ENCODE measurements at places on chromosomes 3 and 15.

DNA sequence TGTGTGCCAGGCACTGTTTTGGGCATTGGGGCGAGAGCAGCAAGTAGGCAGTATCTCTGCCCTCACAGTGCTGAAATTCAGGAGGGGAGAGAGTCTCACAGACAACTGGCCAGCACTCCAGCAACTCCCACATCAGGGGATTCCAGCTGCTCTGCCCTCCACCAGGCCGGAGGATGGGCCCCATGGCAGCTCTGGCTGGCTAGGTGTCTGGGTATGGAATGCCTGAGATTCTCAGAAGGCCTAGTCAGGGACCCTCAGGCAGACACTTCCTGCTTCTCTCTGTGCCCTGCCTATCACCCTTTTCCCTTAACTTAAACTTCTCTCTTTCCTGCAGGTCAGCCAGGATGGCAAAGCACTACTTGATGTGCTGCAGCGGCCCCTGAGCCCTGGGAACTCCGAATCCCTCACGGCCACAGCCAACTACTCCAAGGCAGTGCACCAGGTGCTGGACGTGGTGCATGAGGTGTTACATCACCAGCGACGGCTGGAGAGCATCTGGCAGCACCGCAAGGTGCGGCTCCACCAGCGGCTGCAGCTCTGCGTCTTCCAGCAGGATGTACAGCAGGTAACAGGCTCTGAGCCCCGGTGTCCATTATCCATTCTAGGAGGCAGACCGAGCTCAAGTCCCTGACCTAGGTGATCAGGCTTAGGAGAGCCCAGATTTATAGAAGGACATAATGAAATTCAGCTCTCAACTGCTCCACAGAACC is 342.2 kb upstream of the ROPN1 start:
- DNase-seq: no peak

- DNase-seq: no peak
Observed at GRCh38 chr3:188205992-188206416, 52.0 kb downstream of the LPP start.

DNA sequence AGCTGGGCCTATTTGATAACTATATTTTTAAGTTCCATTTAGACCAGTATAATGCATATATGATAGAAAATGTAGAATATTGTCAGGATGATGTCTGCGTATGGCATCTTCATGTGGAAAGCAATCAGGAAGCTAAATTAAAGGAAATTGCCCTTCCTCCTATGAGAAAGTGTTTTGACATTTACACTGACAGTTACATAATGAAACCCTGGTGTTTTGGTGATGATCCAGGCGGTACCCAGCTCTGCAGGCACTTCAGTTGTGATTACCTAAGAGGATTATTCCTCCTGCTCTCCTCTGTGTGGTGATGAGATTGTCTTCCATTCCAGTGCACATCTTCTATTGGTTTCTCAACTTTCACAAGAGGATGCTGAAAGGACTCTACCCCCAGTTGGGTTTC is 126.5 kb upstream of the MITF start:
- DNase-seq: no peak

- DNase-seq: no peak
Observed at GRCh38 chr3:53813876-53814275, 32.3 kb downstream of the CHDH start.

- DNase-seq: no peak
Observed at GRCh38 chr15:72859017-72859756, 75.6 kb upstream of the ADPGK start.

- DNase-seq: no peak
Observed at GRCh38 chr3:66425576-66426114, 75.2 kb downstream of the LRIG1 start.

- no peak for DNase-seq
Observed at GRCh38 chr3:140187656-140188221, 252.8 kb downstream of the CLSTN2 start.

- no peak for DNase-seq
Observed at GRCh38 chr3:45954306-45954705, 11.0 kb downstream of the CXCR6 start.

GRCh38 chr3:133191818-133192217 is 153.6 kb downstream of the TMEM108 start:
- DNase-seq: no peak

DNA sequence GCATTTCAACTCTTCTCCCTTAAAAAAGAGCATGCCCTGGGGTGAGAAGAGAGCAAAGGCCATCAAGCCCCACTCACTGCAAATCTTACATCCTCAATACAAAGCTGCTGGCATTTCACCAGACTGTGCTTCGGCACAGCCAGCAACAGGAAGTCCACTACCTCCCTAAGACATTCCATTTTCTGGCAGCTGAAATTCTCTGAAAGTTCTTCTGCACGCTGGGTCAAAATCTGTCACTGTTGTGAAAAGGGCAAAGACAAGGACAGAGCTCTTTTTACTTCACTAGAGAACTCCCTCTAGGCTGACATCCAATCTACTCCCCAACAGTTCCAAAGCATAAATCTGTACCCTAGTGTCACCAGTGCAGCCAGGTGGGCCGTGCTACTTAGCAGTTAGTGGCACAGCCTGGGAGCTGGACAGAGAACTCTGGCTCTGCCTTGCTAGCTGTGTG is 6.3 kb downstream of the MTMR10 start:
- no peak for DNase-seq

GRCh38 chr3:157122832-157123427 is 37.0 kb downstream of the CCNL1 start:
- DNase-seq: no peak

DNA sequence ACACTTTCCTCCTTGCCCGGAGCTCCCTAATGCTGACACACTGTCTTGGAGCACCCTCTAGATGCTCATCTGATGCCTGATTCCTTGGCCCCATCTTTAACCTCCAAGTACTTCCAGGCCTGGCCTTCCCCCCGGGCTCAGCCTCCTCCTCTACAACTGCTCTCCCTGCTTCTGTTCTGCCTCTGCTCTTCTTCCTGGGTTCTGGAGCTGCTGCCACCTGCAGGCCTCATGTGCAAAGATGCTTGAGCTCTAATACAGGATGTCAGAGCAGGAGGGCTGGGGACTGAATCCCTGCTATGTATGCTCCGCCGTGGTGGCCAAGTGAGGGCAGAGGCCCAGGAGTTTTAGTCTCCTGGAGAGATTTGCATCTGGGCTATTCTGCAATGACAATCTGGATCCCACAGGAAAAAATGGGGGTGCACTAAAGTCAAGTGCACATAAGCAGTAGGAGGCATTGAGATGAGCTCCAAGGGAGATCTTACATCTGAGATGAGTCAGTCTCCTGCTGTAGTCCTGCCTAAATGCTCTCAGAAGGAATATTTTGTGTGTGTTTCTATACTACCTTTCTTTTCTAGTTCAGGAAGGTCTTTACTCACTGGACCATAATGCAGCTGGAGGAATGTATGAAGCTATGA is 296.3 kb downstream of the UACA start:
- peak; percentile 31 for DNase-seq

- no peak for DNase-seq
Observed at GRCh38 chr3:52088445-52089367, 32.3 kb upstream of the DUSP7 start.

GRCh38 chr15:100711516-100712021 is 109.2 kb downstream of the ASB7 start:
- DNase-seq: peak; percentile 18

- no peak for DNase-seq
Observed at GRCh38 chr15:87369269-87369668, 887.3 kb downstream of the NTRK3 start.

DNA sequence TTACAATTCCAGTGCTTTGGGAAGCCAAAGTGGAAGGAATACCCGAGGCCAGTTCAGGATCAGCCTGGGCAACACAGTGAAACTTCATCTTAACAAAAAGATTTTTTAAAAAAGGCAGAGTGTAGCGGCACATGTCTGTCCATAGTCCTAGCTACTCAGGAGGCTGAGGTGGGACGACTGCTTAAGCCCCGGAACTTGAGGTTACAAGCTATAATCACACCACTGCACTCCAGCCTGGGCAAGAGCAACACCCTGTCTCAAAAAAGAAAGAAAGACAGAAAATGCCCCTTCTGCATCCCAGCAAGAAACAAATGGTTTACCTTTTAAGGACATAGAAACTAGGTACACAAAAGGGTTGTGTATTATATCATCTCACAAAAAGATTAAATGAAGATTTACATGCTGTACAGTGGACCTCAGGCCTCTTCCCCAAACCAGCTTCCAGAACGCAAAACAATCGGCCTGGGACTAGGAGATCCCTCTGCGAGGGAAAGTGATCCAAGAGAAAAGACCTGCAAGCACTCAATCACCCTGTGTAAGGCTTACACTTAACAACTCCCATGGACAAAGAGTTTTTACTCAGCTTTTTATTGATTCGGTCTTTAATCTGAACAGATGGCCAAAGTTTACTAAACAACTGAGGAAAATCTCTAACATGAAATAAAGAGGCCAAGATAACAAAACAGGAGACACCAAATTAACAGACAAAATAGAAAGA is 21.2 kb downstream of the TFDP2 start:
- DNase-seq: no peak

DNA sequence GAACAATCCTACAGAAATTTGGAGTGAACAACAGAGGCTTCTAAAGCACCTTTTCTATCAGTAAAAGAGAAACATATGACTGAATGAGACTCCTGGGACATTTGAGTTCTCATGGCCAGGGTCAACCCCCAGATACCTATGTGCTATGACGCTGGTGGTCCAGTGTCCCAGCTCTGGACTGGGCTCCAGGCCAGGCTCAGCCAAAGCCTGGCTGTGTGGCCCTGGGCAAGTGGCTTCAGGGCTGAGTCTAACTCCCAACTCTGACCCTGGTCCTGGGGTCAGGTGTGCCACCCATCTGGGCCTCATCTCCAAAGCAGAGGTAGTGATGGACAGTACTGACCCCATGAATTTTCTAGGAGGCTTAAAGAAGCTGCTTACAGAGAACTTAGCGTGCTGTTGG is 147.8 kb downstream of the FBLN2 start:
- DNase-seq: no peak

DNA sequence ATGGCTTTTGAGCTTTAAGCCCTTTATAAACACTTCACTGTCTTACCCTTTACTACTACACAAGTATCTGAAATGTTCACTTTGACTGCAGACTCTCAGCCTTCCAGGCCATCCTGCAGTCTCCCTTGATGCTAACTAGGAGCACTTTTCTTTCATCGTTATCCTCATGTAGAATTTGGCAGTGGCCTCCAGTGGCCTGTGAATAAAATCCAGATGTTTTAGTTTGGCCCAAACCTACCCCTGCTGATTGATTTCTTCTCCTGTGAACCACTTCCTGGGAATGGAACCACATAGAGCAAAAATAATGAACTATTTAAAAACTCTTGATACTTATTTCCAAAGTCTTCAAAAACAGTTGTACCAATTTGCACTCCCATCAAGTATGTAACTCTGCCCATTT is 271.9 kb downstream of the FEZF2 start:
- DNase-seq: no peak

DNA sequence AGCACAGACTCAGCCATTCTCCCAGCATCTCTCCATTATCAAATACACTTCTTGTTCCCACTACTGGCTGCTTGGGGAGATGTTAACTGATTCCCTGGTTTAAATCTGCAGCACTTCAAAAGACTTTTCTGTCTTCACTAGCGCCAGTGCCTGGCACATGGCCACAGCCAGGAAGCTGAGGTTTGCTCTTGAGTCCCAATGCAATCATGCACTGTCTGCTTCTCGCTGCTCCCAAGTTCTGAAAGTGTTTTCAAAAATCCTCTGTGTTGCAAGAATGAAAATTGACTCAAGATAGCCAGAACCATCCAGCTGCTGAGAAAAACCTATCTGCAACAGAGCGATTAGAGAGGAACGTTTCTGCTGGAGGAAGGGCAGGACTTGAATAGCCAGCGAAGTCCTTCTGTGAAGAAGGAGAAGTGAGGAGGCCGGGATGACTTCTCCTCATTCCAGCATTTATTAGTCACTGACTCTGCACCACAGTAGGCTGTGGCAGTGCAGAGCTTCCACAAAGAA is 358.4 kb upstream of the NR2F2 start:
- DNase-seq: no peak
